ENCODE measurements at places on chromosomes 4 and X.

DNA sequence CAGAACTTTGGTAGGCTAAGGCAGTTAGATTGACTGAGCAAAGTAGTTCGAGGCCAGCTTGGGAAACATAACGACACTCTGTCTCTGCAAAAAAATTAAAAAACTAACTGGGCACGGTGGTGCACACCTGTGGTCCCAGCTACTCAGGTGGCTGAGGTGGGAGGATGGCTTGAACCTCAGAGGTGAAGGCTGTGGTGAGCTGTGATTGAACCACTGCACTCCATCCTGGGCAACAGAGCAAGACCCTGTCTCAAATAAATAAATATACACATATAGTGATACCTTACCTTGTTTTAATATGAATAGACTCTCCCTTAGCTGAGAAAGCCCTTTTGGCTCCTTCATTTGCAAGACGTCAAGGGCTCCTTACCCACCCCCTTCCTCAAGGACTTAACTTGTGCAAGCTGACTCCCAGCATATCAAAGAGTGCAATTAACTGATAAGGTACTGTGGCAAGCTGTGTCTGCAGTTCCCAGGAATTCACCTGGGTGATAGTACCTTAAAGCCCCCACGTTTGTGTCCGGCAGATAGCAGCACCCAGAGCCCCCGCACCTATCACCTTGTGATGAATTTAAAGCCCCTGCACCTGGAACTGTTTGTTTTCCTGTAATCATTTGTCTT lies 655.6 kb upstream of the GALNTL6 start:
- DNase-seq, result no peak

DNA sequence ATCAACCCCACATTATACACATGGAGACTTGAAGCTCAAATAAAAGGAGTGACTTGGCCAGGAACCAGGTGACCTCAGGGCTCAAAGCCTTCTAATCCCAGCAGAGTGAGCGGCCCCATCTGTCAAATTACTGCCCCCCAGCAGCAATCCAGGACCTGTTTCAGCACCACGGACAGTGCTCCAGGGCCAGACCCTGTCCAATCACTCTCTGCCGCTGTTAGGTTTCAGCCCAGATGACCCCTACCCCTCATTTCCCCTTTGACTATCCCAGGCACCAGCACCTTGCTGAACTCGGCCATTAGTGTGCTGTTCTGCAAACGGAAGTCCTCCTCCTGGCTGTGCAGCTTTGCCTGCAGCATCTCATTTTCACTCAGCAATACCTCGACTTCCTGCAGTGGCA lies 5.1 kb downstream of the GRIPAP1 start:
- no peak for DNase-seq

- DNase-seq, result no peak
Observed at GRCh38 chrX:49242545-49243066, 7.3 kb downstream of the CCDC22 start.

GRCh38 chr4:36640876-36641275 lies 359.5 kb downstream of the DTHD1 start:
- no peak for DNase-seq

DNA sequence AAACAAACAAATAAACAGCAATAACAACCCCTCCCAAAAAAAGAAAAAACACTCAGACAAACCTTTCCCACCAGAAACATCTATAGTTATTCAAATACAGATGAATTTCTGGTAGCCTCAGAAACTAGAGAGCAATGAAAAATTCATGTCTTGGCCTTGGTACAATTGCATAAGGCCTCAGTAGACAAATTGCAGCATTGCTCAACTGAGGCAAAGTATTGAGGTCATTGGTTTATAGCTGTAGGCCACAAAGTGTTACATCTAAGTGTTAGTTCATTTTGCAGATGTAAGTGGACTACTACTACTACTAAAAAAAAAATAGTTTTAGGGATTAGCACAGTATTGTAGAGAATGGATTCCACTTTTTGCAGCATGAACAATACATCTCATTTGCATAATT lies 2268.3 kb downstream of the ARAP2 start:
- no peak for DNase-seq

DNA sequence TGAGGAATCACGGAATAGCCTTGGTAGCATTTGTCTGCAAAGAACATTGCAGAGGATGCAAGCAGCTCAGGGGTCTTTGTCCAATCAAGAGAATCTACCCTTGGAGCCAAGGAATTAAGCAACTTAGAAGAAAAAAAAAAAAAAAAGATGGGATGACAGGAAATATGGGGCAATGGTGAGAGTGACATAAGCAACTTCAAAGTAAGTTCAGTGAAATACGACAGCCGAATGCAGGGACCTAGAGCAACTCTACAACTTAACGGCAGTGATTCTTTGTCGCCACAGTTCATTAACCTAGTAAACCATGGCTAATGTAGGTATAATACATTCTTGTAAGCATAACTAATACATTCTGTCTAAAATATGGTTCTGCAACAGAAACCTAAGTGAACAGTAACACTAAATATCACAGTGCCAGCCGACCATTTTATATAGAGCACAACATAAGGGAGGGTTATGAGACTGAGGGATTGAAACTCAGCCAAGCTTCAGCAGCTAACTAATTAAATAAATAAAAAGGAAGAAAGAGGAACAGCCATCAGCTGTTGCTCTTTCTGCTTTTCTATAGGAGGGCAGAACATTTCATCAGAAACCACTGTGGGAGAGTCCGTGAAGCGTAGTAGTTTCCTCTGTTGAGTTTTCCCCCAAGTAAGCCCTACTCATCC lies 74.7 kb downstream of the PPARGC1A start:
- DNase-seq, result no peak

- DNase-seq, result no peak
Observed at GRCh38 chrX:43450355-43450754, 205.7 kb upstream of the MAOA start.

- no peak for DNase-seq
Observed at GRCh38 chr4:185820146-185821028, 8.4 kb upstream of the SORBS2 start.

- DNase-seq, result no peak
Observed at GRCh38 chr4:40563401-40563800, 66.3 kb downstream of the RBM47 start.

DNA sequence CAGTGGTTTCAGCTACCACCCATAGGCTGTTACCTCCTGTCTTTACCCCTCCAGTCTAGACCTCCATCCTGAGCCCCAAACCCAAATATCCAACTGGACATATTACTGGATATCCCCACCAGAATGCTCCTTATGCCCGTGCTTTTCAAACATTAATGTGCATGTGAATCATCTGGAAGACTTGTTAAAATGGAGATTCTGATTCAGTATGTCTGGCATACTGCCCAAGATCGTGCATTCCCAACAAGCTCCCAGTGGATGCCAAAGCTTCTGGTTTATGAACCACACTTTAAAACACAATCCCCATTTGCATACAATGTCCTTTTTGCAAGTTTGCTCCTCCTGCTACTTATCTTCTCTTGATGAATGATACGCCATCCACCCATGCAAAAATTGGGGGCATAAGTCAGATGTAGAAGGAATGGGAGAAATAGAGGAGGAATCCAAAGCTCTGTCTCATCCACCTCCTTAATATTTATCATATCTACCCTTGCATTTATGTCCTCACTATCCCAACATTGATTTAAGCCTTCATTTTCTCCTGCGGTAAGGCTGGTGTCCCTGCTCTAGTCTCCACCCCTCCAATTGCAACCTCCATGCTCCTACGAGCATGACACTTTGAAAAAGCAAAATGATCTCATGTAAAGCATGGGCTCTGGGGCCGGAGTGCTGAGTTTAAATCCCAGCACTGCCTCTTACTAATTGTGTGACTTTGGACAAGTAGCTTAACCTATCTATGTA lies 7.4 kb upstream of the PGRMC1 start:
- no peak for DNase-seq

DNA sequence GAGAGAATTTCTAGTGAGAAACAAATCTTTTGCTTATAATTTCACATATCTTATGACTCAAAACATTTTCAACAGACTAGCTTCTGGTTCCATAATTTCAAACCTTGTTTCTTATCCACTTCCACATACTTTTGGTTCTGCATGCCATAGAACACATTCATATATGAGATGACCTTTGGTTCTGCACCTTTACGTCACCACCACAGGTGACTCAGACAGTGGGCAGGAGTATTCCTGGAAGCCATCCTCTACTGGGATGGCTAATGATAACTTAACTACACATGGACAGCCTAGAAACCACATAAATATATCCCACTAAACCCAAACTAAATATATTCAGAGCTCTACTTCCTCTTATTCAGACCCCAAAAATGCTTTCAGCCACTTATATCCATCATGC lies 133.3 kb downstream of the DCK start:
- DNase-seq, result no peak

GRCh38 chr4:70666369-70666768 lies at the start of gene JCHAIN:
Gene JCHAIN (minus strand): TSS chr4:70666508. CDS start chr4:70666490, 18 bp downstream.
- DNase-seq, result no peak

DNA sequence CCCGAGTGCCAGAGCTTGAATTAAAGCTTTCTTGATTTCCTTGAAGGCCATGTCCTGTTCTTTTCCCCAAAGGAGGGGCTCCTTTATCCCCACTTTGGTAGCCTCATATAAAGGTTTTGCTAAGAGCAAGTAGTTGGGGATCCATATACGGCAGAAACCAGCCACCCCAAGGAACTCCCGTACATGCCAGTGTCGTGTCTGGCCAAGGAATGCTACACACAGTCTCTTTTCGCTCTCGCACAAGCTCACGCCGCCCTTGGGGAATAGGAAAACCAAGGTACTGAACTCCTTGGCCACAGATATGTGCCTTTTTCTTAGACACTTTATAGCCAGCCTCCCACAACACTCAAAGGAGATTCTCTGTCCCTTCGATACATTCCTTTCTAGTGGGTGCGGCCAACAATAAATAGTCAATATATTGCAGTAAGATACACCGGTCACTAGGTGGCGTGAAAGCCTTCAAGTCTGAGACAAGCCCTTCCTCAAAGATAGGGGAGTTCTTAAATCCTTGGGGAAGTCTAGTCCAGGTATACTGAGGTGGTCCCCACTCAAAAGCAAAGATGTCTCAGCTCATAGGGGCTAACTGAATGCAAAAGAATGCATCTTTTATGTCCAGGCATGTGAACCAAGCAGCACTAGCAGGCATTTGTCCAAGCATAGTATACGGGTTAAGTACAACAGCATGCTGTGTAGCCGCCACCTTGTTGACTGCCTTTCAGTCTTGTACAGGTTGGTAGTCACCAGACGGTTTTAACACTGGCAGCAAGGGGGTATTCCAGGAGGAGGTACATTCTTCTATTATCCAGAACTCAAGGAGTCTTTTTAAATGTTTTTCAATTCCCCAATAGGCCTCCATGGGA lies 57.8 kb upstream of the XAGE1B start:
- peak; percentile 10 for DNase-seq

- no peak for DNase-seq
Observed at GRCh38 chrX:19840899-19841648, 46.3 kb downstream of the SH3KBP1 start.

- DNase-seq, result no peak
Observed at GRCh38 chr4:141853091-141853764, 216.8 kb downstream of the IL15 start.

DNA sequence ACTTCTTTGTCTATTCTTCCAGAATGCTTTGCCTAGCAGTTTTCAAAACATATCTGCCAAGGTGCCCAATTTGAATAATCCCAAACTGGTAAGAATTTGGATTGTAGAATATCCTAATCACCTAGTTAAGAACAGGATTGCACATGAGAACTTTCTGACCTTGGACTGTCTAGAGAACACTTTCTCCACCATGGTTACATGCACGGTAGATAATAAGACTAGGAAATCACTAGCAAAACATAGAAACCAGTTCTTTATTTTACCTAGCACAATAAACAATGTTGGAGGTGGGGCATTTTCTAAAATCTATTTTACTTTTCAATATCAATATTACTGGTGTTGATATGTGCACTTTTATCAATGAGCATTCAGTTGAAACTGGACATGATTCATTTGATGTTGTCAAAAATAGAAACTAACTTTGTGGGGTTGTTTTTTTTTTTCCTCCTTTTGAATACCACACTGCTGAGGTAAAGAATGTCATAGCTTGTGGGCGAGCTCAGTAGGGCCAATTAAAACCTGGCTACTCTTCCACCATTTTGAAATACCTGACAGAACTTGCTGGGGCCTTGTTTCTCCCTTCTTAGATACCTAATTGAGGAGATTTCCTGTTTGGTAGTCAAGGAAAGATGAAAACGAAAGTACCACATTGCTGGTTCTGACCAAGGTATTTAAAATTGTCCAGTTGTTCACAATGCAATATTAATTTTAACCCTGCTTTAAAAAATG lies 10.4 kb downstream of the MID1IP1 start:
- no peak for DNase-seq

- no peak for DNase-seq
Observed at GRCh38 chr4:126888968-126889367, 743.8 kb upstream of the INTU start.

DNA sequence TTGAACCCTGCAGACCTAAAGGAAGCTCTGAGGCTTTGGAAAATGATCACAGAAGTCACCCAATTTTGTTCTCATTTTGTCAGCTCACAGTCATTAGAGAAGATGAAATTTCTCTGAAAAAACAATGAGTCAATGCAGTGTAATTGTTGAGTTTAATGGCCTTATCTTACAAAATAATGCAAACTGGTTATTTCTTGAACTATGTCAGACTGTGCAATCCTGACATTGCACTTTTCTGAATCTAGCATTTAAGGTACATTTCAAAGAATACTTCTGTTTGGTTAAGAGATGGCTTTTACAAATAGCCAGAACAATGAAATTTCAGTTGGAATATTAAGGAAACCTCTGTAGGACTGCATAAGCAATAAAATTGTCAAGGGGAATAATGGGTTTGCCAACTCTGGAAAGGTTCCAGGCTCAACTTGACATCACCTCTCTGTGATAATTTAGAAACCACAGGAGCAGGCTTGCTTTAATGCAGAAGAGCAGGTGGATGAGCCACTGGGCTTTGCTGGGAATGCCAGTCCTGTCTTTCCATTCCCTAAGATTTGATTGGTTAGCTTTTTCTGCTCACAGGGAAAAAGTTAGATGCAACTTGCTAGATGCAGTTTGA lies 222.8 kb downstream of the FRMPD4 start:
- no peak for DNase-seq

Measured in cerebellum (tissue), 4 donors.